ENCODE measurements at places on chromosomes 4 and X.

- no peak for DNase-seq
Measured at GRCh38 chr4:15109600-15109999, 107.3 kb downstream of the CPEB2 start.

DNA sequence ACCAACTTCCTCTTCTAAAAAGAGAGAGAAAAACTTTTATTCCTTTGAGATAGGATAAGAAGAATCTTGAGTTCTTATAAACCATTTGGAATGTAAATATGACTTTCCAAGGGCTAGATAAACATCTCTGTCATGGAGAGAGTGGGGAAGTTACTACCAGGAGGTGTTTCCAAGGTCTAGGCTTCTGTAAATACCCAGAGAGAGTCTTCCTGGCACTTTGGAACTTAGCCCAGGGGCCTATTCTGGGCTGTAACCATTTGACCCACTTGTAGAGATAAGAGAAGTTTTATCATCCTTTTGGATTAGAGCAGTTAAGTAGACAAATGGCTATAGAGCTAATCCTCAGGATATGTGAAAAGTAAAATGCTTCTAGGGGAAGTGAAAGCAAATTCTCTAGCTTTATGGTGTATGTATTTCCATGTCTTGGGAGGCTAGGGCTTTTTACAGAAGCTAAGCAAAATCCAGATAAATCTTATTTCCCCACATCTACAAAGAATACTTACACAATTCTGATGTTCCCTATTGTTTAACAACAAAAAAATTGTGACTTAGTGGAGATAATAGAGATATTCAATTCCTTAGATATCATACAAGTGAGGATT, 51.1 kb downstream of the MCUB start:
- no peak for DNase-seq

DNA sequence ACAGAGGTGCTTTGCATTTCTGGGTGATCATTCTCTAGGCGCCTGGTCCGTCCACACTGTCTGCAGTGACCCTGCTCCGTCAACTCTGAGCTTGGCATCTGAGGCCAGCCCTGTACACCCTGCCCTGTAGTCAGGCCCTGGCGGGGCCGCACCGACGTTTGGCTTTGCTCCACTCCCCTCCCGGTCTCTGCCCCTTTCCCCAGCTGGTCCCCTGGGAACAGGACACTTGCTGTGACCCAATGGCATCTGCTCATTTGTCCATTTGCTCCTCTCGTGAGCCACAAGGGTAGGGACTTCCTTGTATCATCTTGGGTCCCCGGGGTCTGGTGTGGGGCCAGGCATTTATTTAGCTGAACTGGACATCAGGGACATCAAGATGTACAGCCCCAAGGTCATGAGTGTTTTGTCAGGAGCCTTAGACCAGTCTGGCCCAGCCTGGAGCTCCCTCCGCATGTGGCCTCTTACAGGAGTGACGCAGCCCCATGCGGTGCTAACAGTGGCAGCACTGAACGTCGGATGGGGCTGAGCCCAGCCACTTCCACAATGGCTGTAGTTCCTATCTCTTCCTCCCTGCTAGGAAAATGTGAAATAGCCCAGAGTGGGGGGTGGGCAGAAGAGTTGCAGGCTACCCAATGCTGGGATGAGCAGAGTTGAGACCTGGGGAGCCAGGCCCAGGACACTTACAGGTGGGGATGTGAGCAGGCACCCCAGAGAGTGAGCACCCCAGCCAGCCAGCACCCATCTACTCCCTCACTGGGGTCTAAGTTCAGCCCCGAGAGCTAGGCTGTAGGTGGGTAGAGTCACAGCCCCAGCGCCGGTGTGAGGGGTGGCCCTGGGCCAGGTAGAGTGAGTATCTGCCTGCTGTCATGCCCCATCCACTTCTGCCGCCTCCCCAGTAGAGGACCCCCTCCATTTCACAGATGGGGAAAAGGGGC, 2.0 kb upstream of the SH3BP2 start:
- no peak for DNase-seq

DNA sequence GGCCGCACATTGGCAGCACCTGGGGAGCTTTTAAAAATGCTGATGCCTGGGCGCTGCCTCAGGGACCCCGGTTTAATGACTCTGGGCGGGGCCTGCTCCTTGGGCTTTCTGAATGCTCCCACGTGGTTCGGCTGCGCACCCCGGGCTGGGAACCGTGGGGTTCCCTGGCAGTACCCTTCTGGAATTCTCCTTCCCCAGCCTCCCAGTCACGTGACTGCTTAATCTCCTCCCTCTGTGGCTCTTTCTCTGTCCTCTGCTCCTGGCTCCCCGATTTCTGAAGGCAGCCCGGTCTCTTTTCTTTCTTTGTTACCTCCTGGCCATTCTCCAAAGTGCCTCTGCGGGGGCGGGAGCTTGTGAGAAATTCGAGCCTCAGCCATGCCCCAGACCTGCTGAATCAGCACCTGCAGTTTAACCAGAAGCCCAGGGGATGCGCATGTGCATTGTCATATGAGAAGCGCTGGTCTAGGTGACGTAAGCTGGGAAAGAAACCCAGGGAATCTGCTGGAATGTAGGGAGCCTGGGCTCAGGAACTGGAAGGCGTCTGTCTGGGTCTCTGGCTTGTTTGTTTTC, 16.6 kb downstream of the CLCN4 start:
- no peak for DNase-seq

GRCh38 chrX:143633461-143634308, 2.2 kb downstream of the SLITRK4 start:
- DNase-seq = no peak

GRCh38 chrX:19372170-19372546, 28.4 kb downstream of the PDHA1 start:
- DNase-seq = peak; percentile 41

DNA sequence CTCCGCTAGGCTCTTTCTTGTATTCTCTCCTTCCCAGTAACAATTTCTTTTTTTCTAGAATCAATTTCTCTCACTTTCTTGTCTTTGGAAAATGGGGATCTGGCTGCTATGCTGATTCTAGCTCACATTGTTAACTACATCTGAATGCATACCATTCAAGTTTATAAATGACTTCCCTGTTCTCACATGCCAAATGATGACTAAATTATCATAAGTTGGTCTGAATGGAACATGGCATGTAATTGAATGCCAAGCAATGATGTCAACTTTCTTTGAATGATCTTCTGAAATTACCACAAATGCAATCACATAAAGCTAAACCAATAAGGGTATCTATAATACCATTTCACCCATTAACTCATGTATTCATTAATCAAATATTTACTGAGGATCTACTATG, 2.7 kb upstream of the ITM2A start:
- DNase-seq = no peak

- DNase-seq = peak; percentile 4
Measured at GRCh38 chrX:65985922-65986588, 53.8 kb downstream of the VSIG4 start.

GRCh38 chrX:129659861-129660260, 5.1 kb upstream of the APLN start:
- no peak for DNase-seq

GRCh38 chrX:154036513-154036912, 16.8 kb upstream of the IRAK1 start:
- no peak for DNase-seq

DNA sequence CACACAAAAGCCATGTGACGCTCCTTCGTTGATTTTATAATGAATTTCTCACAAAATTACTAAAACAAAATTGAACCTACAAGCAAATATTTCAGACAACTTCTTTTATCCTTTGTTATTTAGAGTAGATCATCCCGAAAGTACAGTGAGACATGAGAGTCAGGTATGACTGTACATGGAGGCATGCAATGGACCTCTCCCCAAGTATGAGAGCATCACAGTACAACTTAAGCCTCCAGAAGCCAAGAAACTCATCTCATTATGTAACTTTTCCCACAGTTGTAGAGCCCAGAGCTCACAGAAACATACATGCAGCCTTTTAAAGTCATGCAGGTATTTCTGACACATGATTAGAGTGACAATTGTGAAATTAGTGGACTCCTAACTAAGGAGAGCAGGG, 167.7 kb downstream of the PAPSS1 start:
- DNase-seq = no peak

GRCh38 chr4:2796849-2797544, 4.1 kb downstream of the SH3BP2 start:
- no peak for DNase-seq

DNA sequence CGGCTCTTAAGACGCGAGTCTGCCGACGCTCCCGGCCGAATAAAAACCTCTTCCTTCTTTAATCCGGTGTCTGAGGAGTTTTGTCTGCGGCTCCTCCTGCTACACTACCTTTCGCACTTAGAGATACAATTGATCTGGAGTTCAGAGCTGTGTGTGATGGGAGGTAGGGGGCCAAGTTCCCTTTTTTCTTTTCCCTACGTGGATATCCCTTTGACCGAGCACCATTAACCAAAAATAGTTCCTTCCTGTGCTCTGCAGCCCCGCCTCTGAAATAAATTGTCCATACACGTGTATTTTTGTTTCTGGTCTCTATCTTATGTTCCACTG, 555 bp upstream of the PGM2 start:
- no peak for DNase-seq

DNA sequence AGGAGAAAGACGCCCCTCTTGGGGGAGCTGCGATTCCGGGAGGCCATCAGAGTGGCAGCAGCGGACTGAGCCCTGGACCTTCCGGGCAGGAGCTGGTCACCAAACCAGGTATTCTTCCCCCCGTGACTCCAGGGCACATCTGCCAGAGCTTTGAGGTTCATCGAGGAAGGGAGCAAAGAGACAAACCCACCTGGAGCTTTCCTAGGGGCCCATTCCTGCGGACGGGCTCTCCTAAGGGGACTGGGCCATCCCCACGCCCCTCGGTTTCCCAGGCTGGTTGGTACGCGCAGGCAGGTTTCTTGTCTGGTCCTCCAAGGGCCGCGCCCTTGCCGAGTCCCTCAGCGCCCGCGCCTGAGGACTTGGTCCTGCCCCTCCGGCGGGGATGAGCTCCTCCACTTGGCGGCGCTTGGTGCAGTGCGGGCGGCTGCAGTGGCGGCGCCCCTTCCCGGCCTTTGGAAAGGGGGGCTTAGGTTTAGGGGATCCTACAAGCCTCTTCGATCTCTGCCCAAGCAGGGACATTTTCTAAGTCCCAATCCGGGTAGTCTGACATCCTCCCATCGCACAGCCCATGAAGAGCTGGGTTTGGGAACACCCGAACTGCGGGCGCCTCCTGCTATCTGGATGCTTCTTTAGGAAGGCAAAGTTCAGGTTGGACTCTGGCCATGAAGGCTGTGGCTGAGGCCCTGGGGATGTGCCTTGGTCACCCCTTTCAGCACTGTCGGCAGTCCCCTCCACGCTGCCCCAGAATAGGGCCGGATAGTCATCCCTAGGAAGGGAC, 538 bp downstream of the STBD1 start:
- DNase-seq = no peak

DNA sequence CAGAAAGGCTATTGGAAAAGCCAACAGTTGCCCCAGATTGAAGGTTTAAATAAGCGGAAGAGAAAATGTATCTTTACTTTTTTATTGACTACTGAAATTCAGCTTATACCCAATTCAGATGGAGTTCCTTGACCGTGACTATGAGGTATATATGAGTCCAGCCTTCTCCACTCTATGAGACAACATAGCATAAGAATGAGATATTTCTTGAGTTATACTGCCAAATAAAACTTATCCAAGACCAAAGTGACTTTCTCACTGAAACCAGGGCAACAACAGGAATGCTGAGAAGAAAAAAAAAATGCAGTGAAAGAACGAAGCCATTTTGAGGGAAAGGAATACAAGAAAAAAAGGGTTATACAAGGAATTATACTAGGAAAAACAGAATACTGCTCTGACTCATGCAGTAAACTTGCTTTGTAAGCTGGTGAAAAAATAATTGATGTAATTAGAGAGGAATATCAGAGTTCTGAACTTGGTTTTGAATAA, 16.3 kb upstream of the PDK3 start:
- no peak for DNase-seq

GRCh38 chr4:124591637-124592036, 120.9 kb downstream of the ANKRD50 start:
- DNase-seq = no peak

GRCh38 chrX:22164770-22165388, 107.8 kb upstream of the CBLL2 start:
- DNase-seq = no peak

DNA sequence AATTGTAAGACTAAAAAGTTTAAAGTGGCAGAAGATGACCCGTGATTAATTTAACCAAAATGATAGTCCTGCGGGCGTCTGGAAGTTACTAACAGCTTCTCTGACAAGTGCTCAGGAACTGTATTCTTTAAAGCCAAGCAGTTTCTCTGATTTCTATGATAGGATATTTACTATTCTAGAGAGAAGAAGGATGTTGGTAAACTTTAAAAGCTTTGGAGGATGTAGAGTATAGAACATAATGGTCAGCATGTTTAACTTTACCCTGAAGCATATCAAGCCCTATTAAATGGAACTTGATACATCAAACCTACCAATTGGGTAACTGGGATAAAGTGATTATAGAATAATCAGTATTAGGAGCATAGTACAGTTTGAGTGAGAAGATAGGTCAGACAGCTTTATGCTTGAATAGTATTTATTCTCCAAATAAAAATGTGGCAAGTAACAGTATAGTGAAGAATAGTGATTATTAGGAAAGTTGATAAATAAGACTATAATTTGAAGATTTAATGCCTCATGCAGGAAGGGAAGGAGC, 1.8 kb downstream of the STIM2 start:
- no peak for DNase-seq

DNA sequence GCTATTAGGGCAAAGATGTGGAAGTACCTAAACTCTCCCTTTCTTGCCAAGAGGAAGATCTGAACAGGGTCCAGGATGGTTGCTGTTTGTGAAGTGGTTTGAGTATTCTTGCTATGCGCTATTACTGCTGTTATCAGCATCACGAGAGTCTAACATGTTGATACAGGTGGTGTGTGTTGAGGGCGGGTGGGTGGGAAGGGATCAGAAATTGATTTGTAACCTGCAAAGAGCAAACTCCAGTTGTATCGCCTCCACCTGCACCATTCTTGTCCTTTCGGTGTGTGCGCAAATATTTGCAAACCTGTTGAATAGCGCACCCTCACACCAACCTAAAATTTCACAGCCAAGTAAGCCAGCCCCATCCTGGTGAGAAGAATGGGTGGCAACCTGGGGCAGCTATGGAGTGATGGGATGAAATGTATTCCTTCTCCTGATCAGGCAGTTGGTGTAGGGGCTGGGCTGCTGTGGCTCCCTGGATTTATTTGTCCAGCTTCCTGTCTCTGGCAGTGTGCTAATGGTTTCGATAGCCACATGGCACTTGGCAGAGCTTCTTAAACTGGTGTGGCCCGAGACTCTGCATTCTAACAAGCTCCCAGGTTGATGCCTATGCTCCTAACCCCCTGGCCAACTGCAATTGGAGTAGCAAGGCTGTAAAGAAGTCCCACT, 102.6 kb upstream of the SCML1 start:
- DNase-seq = no peak

DNA sequence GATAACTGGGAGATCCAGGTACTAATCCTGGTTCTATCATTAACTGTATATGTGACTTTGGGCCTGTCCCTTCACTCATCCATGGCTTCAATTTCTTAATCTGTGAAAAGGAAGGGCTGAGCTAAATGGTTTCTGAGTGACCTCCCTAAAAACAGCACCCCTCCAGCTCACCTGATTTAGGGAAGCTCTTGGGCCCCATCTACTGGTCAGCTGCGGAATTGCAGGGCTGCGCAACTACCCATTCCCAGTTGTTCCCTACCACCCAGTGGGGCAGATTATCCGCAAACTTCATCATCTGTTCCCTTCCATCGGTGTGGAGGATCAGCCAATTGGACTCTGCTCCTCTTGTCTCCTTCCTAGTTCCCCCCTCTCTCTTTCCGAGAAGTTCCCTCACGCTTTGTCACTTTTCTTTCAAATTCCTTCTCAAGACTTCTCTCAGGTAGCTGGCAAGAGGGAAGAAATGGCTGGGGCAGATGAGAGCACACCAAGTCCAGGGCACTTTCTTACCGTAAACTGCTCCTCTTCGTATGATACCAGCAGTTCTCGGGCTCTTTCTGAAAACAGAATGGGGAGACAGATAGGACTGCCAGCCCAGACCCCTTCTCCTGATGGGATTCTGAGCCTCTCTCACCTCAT, 5.8 kb downstream of the LAS1L start:
- DNase-seq = peak; percentile 42

All from stimulated activated CD4-positive, alpha-beta T cell treated with anti-CD3 and anti-CD28 coated beads, Interleukin-1b, Interleukin-23, amount 100 ng/mL, for 4 hours (primary cell).